ENCODE measurements at places on chromosomes 5 and 9.

- no peak for DNase-seq
Measured at GRCh38 chr9:132908635-132909034, 29.9 kb downstream of the SPACA9 start.

GRCh38 chr5:93675460-93676450 is 65.6 kb downstream of the POU5F2 start:
- no peak for DNase-seq

DNA sequence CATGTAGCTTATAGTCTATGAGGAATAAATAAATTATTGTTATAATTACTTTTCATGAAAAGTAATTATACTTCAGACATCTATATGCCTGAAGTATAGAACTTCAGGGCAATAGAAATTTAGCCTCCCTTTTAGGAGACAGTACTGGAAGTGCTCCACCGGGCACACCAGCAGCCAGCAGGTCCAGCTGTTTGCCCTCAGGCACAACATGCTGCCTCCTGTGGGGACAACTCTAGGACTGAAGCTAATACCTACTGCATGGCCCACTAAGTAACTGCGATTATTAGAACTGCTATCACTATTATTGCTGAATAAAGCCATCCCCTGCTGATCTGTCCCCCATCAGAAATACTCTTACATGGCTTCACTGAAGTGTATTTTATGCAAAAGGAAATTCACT is 329.6 kb downstream of the MED10 start:
- no peak for DNase-seq

DNA sequence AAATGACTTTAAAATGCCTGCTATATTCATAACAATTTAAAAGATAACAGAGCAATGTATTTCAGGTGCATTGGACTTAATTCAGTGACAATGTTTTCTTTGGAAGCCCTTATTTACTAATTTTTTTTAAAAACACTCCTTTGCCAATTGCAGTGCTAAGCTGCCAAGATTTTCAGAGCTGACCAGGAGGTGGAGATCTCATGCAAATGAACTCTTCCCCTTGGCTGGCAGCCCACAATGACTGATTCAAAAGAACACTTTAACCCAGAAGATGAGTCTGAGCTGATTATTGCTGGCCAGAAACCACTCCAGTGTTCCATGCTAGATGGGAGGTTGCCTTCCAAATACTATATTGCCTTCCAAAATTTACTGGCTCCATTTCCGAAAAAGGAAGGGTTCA is 128.3 kb upstream of the CCNH start:
- peak; percentile 17 for DNase-seq

GRCh38 chr9:28234133-28234893 is 661.0 kb upstream of the C9orf72 start:
- no peak for DNase-seq

DNA sequence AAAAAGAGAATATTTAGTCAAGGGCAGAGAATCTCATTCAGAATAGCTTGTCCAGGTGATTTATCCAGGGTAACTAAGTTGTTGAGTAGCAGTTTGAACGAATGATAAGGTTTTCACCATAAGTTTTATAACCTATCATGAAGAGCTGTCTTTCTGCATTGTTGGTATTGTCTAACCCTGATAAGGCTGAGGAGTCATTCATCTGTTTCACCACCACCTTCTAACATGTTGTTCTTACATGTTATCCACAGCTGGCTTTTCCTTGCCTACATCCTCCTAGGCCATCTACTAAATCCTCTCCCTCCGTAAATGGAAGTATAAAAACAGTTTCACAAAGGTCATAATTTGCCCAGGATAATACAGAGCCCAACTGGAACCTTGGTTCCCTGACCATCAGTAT is 24.1 kb downstream of the ZNF462 start:
- no peak for DNase-seq

DNA sequence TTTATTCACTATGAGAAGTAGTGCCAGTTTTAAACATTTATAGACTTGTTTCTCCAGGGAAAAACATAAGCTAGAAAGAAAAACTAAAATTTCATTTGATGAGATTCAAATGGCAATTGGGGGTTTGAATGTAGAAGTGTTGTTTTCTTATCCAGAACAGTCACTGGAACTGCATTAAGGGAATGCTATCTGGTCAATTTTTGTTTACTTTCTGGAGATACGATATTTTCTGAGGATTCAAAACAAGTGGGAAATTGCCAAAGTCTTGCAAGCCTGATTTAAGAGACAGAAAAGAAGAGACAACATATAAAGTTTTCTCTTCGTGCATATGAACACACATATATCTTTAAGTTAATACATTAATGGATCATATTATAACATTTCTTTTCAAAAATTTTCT is 118.4 kb downstream of the NXNL2 start:
- no peak for DNase-seq

- peak; percentile 3 for DNase-seq
Measured at GRCh38 chr9:86732514-86733171, 214.7 kb downstream of the GAS1 start.

DNA sequence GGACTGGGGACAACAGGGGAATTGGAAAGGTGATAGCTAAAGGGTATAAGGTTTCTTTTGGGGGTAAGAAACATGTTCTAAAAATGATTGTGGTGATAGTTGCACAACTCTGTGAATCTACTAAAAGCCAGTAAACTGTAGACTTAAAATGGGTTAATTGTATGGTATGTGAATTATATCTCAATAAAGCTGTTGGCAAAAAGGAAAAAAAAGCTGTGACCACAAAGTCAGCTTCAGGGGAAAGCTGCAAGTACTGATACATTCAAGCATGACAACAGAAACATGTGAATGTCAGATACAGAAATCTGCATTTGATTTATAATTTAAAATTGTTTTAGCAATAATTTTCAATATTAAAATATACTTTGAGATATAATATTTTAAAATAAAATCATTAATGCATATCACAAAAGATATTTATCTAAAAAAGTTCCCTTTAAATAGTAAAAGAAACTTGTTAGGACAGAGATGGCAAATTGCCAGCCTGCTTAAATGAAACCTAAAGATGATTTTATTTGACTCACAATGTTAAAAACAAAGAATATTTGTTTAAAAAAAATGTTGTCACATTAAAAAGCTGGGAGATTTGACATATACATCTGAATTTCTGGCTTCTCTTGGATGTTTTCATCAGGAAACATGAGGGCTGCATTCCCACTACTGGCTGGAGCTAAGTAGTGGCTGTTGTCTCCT is 66.0 kb downstream of the TBCA start:
- no peak for DNase-seq

GRCh38 chr5:90528601-90529193 is 687 bp downstream of the LYSMD3 start:
- DNase-seq, result no peak

- no peak for DNase-seq
Measured at GRCh38 chr9:69719367-69719766, 40.4 kb downstream of the PTAR1 start.

DNA sequence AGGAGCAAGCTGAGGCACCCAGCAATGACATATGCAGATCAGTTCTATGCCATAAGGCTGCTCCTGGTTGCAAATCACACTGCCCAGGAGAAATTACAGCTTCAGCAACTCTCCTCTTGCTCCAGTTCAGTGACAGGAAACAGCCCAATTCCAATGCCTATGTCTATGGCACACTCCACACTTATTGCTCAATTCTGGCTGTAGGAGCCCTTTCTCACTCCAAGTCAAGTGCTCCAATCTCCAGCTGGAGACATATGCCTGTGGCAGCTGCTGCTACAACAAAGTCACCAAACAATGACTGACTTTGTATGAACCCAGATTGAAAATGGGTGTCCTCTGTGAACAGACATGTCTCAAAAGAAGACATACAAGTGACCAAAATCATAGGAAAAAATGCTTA is 31.8 kb upstream of the PLCXD3 start:
- no peak for DNase-seq

- DNase-seq, result no peak
Measured at GRCh38 chr5:103847060-103847459, 284.5 kb upstream of the NUDT12 start.

DNA sequence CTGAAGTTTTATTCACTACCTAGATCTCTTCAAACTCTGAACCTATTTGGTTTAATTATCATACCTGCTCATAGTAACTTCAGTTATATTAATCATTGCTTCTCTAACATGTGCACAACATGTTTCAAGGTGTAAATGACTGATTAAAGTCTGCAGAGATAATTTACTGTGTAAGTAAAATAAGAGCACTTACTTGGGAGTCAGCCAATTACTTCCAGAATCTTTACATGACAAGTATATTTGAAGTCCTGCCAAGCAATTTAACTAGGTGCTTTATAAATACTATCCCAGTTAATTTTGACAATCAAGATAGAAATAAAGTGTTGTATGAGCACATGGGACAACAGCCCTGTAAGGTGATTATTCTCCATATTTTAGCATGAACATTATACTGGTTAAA is 109.9 kb downstream of the RFX3 start:
- no peak for DNase-seq

GRCh38 chr9:3477236-3477834 is 48.5 kb downstream of the RFX3 start:
- DNase-seq, result no peak

- no peak for DNase-seq
Measured at GRCh38 chr5:57696389-57696769, 213.8 kb upstream of the ACTBL2 start.

DNA sequence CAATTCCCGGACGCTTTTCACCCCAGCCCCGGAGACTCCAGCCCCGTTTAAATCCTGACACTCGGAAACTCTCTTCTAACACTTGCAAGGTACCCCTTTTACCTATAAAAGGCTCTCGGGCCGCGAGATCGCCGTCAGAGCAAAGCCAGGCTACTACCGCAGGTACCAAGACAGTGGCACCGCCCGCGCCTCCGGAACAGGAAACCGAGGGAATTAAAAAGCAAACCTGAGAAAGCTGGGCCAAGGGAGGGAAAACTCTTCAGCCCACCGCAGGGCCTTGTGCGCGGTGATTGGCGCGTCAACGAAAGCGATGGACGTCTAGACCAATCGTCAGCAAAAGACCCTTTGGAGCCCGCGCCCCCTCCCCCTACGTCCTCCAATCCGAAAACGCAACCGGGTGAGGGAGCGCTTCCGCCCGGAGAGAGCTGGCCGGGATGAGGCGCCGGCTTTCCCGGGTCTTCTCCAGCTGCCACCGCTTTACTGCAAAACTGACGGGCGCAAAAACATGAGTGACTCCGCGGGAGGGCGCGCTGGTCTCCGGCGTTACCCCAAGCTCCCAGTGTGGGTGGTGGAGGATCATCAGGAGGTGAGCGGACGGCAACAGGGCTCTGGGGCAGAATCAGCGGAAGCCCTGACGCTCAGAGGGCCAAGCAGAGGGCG is at the start of the genes C5orf22 and DROSHA:
Gene C5orf22 (plus strand): TSS at position 414 of the 660 bp plus-strand sequence. CDS start 92 bp downstream, at position 506.
Gene DROSHA (minus strand): TSS at position 206 of the 660 bp plus-strand sequence. CDS start 3,034 bp downstream, outside the sequence.
- peak; percentile 68 for DNase-seq

DNA sequence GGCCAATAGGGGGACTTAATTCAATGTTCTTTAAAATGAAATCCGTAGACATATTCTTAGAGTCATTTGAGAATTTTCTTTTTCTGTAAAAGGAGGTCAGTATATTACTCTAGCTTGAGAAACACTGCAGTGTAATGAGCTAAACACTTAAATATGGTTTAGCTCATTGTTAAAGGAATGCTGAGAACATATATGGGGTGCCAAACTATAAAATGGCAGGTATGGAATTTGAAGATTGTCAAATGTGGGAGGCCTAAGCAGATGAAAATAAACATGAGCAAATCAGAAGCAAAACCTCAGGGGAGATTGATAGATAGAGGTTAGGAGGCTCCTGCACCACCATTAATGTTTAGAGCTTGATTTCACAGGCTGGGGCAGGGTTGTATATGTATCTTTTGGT is 57.9 kb downstream of the STX17 start:
- DNase-seq, result no peak

DNA sequence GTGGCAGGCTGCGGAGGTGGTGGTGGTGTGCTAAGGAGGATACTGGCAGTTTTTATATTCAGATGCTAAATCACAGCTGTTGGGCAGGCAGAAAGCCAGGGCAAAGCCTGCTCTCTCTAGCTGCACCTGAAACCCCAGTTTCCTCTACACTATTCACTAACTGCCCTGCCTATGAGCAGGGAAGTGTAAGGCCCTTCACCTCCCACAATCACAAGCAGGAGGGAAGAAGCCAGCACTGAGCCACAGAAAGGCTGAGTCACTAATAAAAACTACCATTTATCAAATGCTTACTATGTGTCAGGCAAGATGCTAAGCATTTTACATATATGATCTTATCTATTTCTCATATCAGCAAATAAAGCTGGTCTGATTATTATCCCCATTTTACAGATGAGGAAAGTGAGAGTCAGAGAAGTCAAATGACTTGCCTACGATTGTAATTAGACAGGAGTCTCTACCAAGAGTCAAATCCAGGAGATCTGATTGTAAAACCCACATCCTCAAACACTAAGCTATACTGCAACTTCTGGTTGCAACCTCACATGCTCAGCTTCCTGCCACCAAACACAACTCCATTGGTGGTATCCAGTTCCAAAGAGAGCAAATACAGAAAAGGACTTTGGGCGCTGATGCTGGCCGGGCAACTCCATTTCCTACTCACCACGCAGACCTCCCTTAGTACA is 17.7 kb upstream of the IL6ST start:
- no peak for DNase-seq

GRCh38 chr5:88776692-88777091 is 106.3 kb downstream of the MEF2C start:
- DNase-seq, result no peak

DNA sequence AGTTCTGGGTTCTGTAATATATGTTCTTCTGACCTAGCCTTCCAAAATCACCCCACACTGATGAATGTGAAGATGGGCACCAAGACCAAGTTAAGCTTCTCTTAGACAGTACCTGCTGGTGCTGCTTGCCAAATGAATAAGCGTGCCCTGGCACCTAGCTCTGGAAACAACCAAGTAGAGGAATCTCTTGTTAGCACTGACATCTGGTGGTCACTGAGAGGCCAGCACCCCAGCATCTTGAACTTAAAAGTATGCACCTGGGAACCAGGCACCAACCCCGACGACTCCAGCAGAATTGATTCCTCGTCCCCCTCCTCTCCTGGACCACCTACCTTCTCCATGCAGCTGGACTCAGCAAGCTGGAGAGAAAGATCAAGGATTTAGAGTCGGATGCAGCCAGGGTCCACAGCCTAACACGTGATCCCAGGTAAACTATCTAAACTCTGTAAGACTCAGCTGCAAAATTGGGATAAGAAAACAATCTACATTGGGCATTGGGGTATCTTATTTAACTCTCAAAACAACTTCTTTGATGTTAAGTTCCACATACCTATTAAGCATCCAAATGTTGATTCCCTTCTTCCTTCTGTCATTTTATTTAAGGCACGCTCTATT is 89.8 kb downstream of the SLC1A3 start:
- no peak for DNase-seq

DNA sequence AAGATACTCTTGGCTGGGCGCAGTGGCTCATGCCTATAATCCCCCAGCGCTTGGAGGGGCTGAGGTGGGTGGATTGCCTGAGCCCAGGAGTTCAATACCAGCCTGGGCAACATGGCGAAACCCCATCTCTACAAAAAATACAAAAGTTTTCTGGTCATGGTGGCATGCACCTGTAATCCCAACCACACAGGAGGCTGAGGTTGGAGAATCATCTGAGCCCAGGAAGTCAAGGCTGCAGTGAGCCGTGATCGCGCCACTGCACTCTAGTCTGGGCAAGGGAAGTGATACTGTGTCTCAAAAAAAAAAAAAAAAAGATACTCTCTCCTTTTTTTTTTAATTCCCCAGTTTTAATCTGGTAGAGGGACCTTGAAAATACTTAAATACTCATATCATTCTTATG is 15.0 kb downstream of the ANKRD33B start:
- no peak for DNase-seq

GRCh38 chr5:104241046-104241445 is 678.5 kb upstream of the NUDT12 start:
- DNase-seq, result no peak

Measured in GOT3 (cell line).